ENCODE measurements at places on chromosomes 1 and 21. TPM values are rescaled to one million over a fixed set of nuclear protein-coding genes. Genes with fewer than 3 reads are reported as not detected.

ZNF670 gene
- 2.9 TPM for total RNA-seq

CR1 gene
- total RNA-seq, result 9.9 TPM

VHLL gene
- total RNA-seq, result not detected

TEX38 gene
- total RNA-seq, result not detected

OR14K1 gene
- total RNA-seq, result 0.62 TPM

C4BPA gene
- total RNA-seq, result 0.33 TPM

CHIT1 gene
- 1.3 TPM for total RNA-seq

KAZN gene
- total RNA-seq, result 12.0 TPM

CCDC27 gene
- not detected for total RNA-seq

CACNA1S gene
- total RNA-seq, result not detected

S100A13 gene
- total RNA-seq, result 80.0 TPM

NR5A2 gene
- total RNA-seq, result 2.0 TPM

OR2L8 gene
- not detected for total RNA-seq

FHAD1 gene
- total RNA-seq, result 0.32 TPM

JTB gene
- total RNA-seq, result 88.3 TPM

CALML6 gene
- total RNA-seq, result 1.1 TPM

CHIA gene
- total RNA-seq, result not detected

NAV1 gene
- total RNA-seq, result 236 TPM

CYP2J2 gene
- total RNA-seq, result 0.16 TPM

COA7 gene
- 8.8 TPM for total RNA-seq

E2F2 gene
- total RNA-seq, result 0.96 TPM

RGSL1 gene
- total RNA-seq, result not detected

OLIG2 gene
- total RNA-seq, result not detected

PRRX1 gene
- total RNA-seq, result 272 TPM

TTF2 gene
- total RNA-seq, result 12.5 TPM

KCNJ9 gene
- not detected for total RNA-seq

ADAMTS4 gene
- 78.9 TPM for total RNA-seq

DISP1 gene
- 11.4 TPM for total RNA-seq

GRHL3 gene
- total RNA-seq, result not detected

NPHS2 gene
- total RNA-seq, result not detected

PPFIA4 gene
- total RNA-seq, result 22.7 TPM

ANGPTL3 gene
- total RNA-seq, result not detected

TNFAIP8L2 gene
- 4.1 TPM for total RNA-seq

CCDC181 gene
- total RNA-seq, result 0.97 TPM

FAM72D gene
- 0.24 TPM for total RNA-seq

SPATA21 gene
- not detected for total RNA-seq

GPATCH3 gene
- 12.7 TPM for total RNA-seq

LCE6A gene
- not detected for total RNA-seq

All from aorta (tissue), 5 donors.